Stimulated activated CD8-positive, alpha-beta memory T cell treated with anti-CD3 and anti-CD28 coated beads, Interleukin-4, amount 100 ng/mL, for 24 hours (primary cell): ENCODE measurements at places on chromosomes 1 and 21.

- DNase-seq = no peak
These were observed 2.4 kb downstream of the NTRK1 start for GRCh38 chr1:156862997-156863599.

- DNase-seq = no peak
These were observed 183.5 kb downstream of the PATJ start for GRCh38 chr1:61925591-61926298.

GRCh38 chr1:147808025-147808424 lies 47.6 kb upstream of the GJA5 start:
- no peak for DNase-seq

DNA sequence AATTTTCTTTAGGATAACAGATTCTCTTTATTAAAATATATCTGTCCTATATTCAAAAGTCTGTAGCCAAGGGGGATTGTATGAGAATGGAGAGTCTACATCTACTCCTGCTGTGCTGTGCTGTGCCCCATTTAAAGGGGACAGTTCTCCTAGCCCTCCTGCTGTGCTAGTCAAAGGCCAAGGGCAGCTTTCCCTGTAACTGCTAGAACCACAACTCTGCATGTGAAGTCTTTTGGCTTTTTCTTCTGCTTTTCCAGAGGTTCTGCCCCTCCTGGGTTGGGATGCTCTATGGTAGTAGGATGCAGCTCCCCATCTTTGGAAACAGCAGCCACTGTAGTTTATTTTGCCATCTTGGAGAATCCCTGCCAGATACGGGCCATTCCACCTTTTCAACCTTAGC lies 197.5 kb upstream of the JUN start:
- no peak for DNase-seq

DNA sequence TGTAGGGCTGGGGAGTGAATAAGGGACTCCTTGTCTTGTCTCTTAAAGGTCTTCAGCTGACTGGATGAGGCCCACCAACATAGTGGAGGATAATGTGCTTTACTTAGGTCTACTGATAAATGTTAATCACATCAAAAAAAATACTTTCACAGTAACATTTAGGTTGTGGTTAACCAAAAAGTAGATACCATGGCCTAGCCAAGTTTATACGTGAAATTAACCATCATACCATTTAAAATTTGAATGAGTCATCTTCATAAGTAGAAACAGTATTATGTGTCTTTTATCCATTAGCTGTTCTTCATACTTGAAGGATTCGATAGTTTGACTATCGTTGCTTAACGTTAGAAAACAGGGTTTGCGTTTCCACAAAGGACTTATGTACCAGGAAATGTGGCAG lies 80.9 kb downstream of the MTR start:
- no peak for DNase-seq

GRCh38 chr21:33125680-33126375 lies 55.9 kb downstream of the OLIG1 start:
- no peak for DNase-seq

DNA sequence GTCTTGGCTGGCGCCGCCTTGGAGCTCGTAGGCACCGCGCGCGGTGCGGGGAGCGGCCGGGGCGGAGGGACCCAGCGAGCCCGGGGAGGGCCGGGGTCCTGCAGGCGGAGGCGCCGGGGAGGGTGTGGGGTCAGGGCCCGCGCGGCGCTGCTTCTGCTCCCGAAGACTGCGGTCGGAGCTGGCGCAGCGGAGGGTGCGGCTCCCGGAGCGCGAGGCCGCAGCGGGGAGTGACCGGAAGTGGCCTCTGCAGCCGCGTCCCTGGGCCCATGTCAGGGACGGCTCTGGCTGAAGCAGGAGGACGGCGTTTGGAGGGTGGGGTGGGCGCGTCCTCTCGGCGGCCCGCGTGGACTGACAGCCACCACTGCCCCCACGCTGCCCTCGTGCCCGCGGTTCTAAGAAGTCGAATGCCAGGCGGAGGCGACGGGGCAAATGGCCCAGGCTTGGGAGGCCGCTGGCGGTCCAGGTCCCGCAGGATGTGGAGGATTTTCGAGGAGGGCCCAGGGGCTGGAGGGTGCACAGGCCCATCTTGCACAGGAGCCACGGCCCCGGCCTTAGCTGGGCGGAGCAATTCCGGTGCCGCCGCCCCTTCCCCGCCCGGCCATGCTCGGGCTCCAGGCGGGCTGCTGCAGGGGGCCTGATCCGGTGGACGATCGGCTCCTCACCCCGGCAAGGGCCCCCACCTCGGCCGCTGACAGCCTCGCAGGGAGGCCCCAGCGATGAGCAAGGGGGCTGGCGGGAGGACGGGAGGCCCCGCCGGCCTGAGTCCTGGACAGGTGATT lies 7.7 kb upstream of the ZNF669 start:
- no peak for DNase-seq

GRCh38 chr1:31866450-31867032 lies 50.7 kb upstream of the SPOCD1 start:
- DNase-seq = no peak

DNA sequence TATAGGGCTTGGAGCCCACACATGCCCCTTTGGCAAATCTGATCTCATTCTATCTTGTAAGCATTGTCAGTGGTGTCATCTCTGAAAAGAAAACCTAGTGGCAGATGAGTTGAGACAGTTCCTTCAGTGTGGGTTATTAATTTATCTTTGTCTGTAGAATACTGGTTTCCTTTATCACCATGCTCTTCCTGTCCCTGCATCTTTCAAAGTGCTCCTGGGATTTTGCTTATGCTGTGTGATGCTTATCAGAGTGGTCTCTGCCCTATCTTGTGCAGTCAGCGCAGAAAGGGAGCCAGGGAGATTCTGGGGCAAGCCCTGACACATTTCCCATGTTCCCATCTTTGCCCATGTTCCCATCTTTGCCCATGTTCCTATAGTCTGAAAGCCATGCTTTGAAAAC lies 402.9 kb downstream of the RWDD3 start:
- DNase-seq = no peak

GRCh38 chr1:197619008-197619640 lies 156.2 kb downstream of the DENND1B start:
- no peak for DNase-seq

GRCh38 chr1:38605063-38605462 lies 254.5 kb downstream of the RRAGC start:
- DNase-seq = no peak

GRCh38 chr21:23452384-23453083 lies 2154.7 kb downstream of the MRPL39 start:
- DNase-seq = no peak

- DNase-seq = no peak
These were observed 304.4 kb upstream of the ADGRL2 start for GRCh38 chr1:81496349-81496748.

DNA sequence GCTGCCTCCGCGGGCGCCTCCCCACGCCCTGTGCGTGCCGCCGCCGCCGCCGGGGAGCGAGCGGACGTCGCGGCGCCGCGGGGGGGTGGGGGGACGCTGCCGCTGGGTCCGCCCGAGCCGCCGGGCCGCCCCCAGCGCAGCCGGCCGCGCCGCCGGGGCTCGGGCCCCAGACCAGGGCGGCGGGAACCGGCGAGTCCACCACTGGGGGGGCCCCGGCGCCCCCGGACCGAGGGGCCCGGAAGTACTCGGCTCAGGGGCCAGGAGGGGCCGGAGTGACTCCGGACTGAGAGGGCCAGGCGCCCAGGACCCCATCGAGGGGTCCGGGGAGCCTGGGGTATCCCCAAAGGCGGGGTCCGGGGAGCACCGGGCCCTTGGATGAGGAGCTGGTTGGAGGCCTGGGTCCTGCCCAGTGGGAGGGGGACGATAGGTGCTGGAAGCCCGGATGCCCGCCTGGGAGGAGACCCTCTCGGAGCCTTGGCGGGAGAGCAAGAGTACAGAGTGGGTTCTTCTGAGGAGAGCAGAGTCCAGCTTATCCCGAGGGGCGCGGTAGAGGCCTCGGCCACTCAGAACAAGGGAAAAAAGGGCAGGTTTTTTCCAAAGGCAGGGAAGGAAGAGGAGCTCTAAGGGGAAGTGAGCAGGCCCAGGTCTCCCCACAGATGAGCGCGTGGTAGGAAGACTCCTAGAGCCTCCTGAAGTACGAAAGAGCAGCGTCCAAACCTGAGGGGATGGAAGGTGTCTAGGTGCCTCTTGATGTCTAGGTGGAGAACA lies 556 bp downstream of the GMEB1 start:
- DNase-seq = peak; percentile 63

GRCh38 chr1:162391790-162392563 lies 10.4 kb downstream of the C1orf226 start:
- DNase-seq = no peak

- DNase-seq = no peak
These were observed 16.0 kb upstream of the LRIG2 start for GRCh38 chr1:113057006-113057405.

DNA sequence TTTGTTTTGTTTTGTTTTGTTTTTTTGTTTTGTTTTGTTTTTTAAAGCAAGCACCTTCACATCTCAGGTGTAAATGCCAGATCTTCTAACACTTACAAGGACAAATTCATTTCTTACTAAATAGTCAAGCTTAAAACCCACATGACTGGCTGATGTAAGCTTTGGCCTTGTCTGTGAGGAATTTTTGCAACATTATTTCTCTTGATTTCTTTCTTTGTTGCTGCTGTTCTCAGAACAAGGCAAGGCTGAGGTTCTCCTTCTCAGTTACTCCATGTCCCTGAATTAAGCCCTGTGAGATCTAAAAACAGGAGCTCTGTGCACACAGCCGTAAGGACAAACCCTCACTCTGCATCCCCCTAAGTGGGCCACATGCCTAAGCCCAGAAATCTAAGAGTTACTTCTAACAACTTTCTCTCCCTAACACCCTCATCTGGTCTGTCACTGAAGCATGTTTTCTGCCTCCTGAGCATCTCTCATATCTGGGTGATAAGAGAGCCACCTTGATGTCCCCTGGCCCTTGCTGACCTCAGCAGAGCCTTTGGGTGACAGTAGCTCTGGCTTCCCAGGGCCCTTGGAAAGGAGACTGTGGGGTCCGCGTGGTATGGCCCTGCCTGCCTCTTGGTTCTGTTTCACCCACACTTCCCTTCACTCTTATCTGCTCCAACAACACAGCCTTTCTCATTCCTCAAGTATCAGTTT lies 81.2 kb upstream of the HOOK1 start:
- DNase-seq = no peak

DNA sequence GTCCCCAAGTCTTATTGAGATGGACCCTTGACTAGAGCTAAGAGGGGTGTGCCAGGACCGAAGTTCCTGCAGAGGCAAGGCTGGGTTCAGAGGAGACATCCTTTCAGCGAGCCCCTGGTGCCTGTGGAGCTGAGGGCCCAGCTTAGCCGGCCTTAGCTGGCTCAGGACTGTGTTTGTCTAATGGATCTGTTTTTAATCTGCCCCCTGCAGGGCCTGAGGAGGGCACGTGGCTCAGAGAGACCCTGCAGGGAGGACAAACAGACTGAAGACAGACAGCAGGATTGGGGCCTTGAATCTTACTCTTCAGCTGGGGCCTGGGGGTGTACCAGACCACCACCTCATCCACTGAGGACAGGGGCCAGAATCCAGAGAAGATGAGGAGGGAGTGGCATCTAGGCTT lies 1.6 kb downstream of the CRABP2 start:
- no peak for DNase-seq

DNA sequence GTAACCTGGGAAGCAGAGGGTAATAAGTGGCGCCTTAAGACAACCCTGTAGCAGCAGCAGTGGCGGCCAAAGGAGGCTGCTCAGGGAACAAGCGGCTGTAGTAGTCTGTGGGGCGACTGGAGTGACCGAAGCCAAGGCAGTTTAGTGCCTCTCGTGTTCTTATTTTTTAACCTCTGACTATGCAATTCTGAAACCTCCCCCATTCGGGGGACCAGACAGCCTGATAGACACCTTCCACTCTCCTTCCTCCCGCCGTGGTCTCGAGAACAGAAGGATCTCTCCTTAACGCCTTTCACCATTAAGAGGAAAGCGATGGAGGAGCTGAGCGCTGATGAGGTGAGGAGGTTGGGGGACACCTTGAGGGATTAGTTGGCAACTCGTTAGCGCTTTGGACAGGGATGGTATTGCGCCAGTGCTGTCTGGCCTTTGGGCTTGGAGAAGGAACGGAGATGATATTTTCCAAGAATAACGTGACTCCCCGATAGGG lies 644 bp downstream of the UBE4B start:
- DNase-seq = no peak

GRCh38 chr21:41032541-41032940 lies 135.4 kb upstream of the BACE2 start:
- no peak for DNase-seq

DNA sequence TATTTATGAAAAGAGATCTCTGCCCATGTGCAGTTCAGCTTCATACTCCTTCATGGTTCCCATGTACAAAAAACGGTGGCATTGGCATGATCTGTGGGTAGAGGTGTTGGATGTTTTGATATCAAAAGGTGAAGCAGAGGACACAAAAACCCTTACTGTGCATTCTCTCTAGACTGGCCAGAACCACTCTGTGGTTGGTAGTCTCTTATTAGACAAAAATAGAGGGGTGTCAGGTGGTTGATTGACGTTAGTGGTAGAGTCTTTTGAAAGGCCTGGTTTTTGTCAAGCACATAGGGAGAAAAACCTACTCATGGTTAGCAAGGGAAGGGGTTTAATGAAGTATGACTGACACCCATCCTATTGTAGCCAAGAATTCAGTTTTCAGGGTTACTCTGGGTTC lies 400.0 kb upstream of the TMPRSS15 start:
- no peak for DNase-seq

GRCh38 chr1:215475796-215476481 lies 91.2 kb upstream of the KCTD3 start:
- no peak for DNase-seq

DNA sequence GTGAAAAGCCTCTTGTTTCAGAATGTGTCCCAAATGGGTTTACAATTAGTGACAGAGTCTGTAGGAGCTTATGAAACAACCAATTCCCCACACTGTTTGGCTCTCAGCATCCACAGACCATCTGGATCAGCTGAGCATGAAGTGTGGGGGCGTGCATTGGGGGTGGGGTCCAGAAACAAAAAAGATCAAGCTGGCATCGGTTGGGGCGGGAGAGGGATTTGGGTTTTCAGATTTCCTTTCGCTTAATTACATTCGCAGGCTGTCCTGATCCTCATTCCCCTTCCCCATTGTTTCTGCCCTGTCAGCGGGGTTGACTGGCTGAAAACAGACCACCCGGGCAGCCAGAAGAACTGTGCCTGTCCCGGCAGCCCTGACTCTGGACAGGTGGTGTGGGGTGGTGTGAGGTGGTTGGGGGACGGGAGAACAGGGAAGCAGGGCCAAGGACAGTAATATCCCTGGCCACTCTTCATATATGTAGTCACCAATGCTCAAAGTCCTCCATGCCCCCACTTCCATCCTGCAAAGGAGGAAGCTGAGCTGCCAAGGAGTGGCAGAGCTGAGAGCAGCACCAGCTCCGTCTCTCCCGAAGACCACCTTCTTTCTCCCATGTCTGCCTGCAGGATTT lies 92.0 kb downstream of the IER5 start:
- no peak for DNase-seq

DNA sequence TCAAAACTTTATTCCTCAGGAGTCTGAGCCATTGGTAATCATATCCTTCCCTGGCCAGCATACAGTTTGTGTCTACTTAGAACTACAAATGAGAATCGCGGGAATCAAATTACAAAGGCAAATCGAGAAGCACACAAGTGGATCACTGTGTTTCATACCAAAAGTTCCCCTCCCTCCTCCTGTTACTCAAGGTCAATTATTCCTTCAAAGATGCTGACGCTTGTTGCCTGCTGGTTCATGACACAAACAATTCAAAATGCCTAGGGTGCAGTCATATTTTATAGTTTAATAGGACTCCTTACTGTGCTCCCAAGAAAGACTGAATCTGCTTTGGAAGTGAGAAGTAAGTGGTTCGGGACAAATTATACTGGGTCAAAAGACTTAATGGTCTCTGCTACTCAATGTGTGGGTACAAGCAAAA lies 93.0 kb upstream of the PBX1 start:
- no peak for DNase-seq
